ENCODE measurements at places on chromosomes 11 and 22.

DNA sequence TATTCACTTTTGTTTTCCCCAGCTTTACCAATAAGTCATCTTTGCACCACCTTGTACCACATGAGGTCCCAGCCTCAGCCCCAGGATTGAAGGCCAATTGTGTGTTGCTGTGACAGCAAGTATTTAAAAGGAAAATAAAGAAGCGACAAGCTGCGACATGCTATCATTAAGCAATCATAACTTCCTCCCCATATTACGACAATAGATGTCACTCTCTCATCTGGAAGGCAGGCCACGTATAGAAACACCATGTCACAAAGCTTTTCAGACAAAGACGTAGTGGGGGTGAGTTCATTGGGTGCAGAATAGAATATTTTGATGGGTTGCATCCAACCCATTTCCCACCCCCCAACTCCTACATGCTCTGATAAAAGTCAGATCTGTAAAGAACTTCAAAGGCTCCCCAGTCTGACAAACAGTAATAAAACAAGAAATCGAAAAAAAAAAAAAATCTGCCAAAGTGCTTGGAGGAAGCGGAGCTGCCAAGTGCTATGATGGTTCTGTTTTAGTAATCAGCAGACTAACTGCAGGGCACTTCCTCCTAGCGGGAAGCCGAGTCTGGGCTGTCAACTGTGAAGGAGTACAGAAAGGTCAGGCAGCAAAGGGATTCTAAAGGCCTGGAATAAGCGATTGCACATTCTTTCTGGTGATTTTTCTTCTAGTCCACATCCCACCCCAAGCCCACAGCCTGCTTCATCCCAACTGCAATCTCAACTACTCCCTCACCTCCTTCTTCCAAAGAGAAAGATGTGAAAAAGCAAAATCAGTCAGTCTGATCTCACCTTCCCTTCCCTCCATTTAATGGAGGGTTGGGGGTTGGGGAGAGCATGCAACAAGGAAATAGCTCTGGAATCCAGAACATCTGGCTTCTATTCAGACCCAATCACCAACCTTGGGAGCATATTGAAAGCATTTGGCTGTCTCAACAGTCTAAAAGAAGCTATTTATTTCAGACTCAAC, 131.4 kb upstream of the UBASH3B start:
- no peak for DNase-seq

DNA sequence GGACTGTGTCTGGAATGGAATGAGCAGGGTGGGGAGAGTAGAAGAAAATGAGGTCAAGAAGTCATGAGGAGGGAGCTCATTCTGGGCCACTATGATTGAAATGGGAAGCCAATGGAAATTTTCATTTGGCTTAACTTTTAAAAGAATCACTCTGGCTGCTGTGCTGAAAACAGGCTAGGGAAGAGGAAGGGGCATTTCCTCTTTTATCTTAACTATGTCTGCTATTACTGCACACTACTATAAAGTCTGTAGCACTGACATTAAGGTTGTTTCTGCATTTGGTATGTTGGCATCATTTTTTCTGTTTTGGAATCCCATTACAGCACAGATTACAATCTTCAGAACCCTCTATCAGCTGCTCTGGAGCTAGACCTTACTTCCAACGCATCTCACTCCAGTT, 8.2 kb downstream of the PATL1 start:
- no peak for DNase-seq

- peak; percentile 51 for DNase-seq
Observed at GRCh38 chr11:123062892-123063825, 1.2 kb upstream of the HSPA8 start.

DNA sequence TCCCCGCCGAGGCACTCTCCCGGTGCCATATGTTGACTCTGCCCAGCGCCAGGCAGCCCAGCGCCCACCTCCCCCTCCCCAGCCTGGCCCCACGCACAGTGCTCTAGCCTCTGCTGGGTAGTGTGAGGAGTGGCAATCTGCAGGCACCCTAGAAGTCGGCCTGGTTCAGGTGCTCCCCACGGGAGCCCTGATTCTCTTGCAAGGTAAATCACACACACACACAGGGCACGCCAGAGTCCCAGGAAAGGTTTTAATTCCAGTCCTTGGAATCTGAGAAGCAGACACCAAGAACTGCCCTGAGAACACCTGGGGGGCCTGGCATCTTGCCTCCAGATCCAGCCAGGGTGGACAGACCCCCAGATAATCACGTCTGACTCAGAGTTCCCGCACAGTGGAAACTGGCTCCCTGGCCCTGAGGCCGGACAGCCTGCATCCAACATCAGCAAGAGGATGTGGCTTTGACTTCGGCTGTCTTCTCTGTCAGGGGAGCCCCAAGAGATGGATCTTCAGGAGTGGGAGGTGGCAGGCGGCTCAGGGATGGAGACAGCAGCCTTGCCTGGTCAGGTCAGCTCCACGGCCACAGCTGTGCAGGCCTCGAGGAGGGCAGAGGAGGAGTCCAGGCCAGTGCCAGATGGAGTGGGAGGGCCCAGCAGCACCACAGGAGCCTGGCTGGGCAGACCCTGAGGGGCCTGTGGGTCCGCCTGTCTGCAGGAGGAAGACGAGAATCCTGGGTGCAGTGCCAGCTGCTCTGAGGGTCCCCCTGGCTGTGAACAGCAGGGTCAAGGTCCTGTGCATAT, 1.1 kb upstream of the RIN1 start:
- no peak for DNase-seq

DNA sequence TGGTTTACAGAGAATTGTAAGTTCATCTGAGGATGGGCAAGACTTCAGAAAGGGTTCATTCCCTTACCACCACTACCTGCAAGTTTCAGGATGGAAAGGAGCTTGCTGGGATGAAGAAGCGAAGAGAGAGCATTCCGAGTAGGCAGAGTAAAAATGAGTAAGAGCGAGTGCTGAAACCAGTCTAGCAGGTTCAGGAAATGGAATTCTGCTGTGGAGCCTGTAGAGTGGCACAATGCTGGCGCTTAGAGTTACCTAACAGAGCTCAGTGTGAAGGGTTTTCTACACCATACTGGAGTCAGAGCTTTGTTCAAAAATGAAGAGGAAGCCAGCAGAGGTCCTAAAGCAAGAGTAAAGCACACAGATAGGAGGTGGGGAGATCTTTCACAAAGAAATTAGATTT, 179.2 kb upstream of the ZC3H12C start:
- DNase-seq, result peak; percentile 8

DNA sequence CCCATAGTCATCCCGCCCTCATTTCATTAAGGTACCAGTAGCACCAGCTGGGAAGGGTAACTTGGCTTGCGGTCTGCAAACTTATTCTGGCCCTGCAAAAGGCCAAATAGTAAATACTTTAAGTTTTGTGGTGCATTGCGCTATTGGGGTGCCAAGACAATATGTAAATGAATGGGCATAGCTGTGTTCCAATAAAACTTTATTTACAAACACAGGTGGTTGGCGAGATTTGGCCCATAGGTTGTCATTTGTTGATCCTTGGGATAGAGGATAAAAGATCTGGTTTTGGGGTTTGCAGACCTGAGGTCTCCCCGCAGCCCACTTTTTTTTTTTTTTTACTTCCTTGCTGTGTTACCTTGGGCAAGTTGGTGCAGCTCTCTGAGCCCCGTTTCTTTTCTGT, 127.4 kb downstream of the MIAT start:
- DNase-seq, result no peak

DNA sequence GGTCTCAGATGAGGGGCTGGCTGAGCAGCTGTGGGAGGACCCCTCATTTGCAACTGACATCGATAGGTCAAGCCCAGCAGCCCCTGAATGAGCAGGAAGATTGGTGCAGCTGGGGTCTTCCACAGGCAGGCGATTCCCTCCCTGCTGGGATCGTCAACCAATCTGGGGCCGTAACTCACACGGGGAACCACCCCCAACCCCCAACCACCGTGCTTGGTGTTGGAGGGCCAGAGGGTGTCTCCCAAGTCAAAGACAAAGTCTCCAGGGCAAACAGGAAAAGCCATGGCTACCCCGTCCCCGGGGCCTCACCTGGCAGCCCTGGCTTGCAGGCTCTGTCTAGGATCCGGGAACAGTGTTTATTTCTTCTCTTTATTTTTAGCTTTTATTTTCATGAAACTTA, 26.9 kb upstream of the SCUBE1 start:
- DNase-seq, result no peak

GRCh38 chr11:124837491-124837856, 27.8 kb upstream of the ROBO3 start:
- DNase-seq, result peak; percentile 72

DNA sequence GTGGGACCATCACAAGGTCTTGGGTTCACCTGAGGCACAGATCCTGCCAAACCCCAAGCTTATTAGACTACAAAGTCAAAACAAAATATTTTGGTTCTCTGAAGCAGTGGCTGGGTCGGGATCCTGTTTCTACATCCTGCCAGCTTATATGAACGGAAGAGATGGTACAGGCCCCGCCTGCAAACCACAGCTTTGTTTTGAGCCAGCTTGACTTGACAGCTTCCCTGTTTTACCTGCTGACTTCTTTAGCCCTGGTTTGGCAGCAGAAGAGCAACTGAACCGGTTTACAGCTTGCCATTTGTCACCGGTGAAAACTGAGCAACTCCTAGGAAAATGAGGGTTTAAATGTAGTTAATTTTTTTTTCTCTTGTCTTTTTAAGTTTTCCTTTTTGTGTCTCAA, 11.4 kb downstream of the PACS1 start:
- peak; percentile 8 for DNase-seq

DNA sequence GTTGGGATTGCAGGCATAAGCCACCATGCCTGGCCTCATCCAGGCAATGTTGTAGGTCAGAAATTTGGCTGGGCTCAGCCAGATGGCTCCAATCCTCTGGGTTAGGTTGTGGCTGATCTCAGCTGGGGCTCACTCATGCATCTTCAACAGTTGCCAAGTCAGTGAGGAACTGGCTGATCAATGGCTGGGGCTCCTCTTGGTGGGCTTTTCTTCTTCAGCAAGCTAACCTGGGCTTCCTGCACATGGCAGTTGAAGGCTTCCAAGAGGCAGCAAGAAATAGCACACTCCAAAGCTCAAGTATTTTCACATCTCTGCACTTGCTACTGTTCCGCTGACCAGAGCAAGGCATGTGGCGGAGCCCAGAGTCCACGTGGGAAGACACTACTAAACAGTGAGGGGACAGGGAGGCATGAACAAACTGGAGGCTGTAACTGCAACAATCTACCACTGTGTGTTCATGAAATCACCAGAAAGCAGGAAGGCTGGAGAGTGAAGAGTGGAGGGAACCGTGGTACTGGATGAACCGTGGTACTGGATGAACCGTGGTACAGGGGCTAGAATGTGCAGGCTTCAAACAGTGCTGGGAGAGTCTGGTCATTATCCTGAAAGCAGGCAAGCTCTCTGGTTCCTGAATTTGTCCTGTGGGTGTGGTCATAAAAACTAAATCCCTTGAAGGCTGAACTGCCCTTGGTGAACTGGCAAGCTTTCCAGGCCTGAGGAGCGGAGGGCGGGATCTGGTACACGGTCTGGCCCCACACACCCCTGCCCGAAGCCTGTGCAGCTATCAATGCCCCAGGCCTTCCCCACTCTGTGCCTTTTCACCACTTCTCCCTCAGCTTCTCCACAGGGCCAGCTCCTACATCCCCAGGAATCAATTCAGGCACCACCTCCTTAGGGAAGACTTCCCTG, 20.2 kb downstream of the CHST1 start:
- no peak for DNase-seq

- no peak for DNase-seq
Observed at GRCh38 chr11:122778148-122778547, 60.2 kb upstream of the CRTAM start.

- DNase-seq, result no peak
Observed at GRCh38 chr22:33477120-33478111, 419.2 kb upstream of the SYN3 start.

DNA sequence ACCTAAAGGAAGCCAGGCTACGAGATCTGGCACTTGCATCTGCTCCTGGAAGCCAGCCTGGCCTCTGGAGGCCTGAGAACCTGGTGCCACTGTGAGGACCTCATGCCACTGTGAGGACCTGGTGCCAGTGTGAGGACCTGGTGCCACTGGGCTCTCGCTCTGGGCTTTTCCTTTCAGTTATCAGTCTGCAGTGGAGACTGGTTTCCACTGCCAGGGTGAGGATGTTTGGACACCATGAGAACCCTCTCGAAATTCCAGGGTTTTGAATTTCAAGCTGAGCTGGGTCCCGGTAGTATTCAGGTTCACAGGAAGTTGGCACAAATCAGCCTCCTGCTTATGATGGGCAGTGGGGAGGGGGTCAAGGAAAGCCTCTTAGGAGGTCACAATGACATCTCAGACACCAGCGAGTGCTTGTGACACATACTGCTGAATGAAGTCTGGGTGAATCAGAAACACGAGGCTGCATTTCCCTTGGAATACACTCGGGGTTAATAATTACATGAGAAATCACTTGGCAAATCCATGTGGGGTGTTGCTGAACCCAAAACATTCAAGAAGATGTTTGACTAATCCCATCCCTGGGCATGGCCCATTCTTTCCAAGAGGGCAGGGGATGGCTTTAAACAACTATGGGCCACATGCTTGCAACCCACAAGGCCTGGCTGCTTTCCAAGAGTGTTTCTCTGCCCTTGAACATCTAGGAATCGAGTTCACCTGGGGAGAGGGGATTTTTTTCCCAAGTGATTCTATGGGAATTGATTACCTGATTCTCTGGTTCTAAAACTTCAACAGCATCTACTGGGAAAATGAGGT, 60.2 kb downstream of the LINC01488 start:
- DNase-seq, result no peak

DNA sequence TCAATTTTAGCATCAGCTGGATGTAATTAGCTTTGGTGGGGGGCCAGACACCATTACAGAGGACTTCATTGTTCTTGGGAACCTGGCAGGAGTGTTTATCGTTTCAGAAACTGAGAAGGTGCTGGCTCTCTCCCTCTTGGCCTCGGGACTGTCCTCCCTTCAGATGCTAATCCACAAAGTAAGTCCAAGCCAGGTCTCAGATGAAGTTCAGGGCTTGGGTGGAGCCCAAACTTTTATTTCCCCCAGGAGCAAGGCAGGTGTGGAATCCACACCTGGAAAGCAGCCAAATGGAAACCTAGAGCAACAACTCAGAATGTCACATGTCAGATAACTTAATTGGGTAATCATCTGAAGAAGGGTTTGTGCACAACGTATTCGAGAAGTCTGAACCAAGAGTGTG, 119.2 kb downstream of the ME3 start:
- DNase-seq, result no peak

DNA sequence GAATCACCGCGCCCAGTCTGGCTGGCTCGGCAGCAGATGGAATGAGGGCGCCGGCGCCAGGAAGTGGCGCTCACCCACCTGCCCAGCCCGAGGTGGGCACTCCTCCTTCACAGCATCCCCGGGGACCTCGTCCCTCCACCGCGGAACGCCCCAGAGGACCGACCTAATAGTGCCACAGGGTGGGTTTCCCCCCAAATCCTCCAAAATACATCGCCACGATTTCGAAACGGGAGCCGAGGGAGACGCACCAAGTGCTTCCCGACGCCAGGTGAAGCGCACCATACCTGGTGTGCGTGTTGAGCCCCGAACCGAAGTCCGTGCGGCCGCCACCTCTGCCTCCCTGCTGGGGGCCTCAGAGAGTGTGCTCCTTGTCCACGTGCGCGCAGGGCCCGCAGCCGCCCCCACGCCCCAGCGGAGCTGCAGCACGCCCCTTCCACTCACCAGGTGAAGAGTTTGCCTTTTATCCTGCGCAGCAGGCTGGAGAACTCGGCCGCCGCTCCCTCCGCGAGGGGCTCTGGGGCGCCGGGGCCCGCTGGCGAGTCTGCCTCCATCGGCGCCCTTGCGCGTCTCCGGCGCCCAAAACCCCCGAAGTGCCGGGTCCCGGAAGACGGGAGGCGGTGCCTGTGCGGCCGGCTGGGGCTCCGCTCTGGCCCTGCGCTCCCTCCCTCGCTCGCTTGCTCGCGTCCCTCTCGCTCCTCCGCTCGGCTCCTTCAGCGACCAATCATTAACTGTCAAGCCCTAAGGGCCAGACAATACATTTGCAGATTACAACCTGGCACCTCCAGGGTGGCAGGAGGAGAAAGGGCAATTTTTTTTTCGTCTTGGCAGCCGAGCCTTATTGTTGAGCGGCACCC, at the start of gene SLC35F2:
Gene SLC35F2, minus strand, starts transcription at position 571 of the 854 bp plus-strand sequence. Its CDS starts 20 bp downstream, at position 551.
- DNase-seq, result peak; percentile 76

GRCh38 chr11:2798951-2799761, 86.4 kb downstream of the CDKN1C start:
- DNase-seq, result no peak
